ENCODE measurements at places on chromosomes 4 and X.

DNA sequence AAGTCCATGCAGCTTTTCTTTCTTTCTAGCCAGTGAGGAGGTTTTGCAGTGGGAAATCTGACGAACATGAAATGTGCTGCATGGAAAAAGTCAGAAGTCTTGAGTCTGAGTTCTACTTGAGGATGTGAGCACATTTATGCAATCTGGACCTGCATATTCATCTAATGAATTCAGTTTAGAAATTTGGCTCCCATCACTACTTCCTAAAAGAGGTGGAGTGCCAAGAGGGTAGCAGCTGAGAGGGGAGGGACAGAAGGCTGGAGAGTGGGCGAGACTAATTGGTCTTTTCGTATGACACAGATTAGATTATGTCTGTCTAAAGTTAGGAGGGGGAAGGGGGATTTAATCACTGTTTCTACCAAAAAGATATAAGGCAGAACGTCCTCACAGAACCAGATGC lies 535.9 kb downstream of the IQCM start:
- peak; percentile 36 for DNase-seq

- no peak for DNase-seq
Observed at GRCh38 chr4:136810626-136811025, 721.7 kb downstream of the PCDH18 start.

DNA sequence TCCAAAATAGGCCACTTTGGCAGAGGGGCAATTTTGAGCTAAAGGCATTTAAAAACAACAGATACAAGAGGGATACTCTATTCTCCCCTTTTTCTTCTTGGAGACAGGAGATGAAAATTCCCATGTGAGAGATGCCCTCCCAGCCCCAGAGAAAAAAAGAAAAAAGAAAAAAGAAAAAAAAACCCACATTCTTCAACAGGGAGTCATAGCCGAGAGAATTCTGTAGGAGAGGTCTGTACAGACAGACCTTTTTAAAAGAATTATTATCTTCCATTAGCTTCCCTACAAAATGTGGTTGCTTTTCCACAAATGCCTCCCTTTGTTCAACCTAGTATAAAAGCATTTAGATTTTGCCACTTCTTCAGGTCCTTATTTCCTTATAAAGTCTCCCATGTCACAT lies 89.9 kb downstream of the SPCS3 start:
- no peak for DNase-seq

- no peak for DNase-seq
Observed at GRCh38 chr4:118390121-118390520, 37.3 kb upstream of the PRSS12 start.
